ENCODE measurements at places on chromosomes 4 and X.
A peak's percentile ranks its signal among the peaks of the same experiment; 100 is the strongest.

DNA sequence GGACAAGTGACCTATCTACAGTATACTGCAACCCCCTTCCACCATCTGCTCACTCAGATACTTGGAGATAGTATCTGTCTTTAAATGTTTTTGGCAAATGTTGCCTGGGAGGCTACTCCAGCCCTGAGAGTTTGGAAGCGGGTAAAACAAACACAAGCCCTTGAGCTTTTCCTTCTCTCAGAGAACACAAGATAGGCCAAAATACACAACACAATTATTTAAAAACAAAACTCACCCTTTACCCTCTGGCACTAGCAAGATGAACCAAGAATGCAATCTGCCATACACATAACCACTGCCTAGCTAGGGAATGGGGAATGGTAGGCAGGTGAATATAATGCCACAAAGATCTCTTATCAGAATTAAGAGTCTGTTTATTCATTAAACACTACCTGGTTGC, 324.7 kb upstream of the FAM47C start:
- no peaks in the 10 kb centered on the region for H3K27me3 ChIP-seq
- H3K4me1 ChIP-seq: no peaks in the 10 kb centered on the region
- DNase-seq: no peak
- H3K4me3 ChIP-seq: no peak overlapping the region

GRCh38 chrX:12548341-12548740, 242.9 kb upstream of the PRPS2 start:
- H3K36me3 ChIP-seq: no peaks in the 10 kb centered on the region
- no peak overlapping the region for H3K4me3 ChIP-seq
- no peaks in the 10 kb centered on the region for H3K4me1 ChIP-seq
- H3K27ac ChIP-seq: no peak overlapping the region

DNA sequence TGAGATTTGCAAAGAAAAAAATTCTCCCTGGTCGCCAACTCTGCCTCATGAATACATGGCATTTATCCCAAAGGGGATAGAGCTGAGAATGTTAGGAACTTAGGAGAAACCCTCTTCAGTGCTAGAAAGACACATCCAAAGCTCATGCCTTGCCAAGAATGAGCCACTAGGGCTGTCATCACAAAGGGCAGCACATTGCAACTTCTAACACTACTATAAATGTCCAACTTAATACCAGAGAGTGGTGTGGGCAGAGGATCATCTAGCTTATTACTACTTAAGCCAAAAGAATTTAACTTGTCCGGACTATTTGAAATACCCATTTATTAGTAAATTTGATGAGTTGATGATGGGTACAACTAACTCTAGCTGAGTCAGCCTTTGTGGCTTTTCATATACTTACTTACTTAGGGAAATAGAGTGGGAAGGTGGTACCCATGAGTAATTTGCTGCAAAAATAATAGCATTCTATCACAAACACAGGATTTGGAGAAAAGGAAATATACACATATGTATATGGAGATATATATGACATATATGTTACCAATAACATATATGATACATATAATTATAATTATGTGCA, 66.3 kb upstream of the GAB1 start:
- H3K36me3 ChIP-seq: no peaks in the 10 kb centered on the region
- no peaks in the 10 kb centered on the region for H3K27me3 ChIP-seq
- H3K4me1 ChIP-seq: no peaks in the 10 kb centered on the region
- no peak overlapping the region for H3K4me3 ChIP-seq

- H3K36me3 ChIP-seq: no peaks in the 10 kb centered on the region
- no peak for DNase-seq
These were observed 50.6 kb downstream of the STIM2 start for GRCh38 chr4:26911254-26911653.

DNA sequence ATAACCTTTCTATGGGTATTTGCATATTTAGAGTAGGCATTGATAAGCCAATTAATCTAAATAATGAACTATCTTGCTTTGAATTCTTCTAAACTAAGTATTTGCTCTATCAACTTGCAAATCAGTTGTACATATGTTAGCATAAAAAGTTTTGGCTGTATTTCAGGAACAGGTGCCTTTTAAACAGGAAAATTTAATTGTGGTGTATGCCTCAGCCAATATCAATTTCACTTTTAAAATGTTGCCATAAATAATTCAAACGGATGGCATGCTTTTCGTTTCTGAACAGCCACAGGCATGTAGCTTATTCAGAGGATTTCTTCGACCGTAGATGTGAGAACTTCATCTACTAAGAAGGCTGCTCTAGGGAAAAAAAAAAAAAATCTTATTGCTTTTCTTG, 99.9 kb downstream of the DCLK2 start:
- H3K36me3 ChIP-seq: no peaks in the 10 kb centered on the region
- H3K4me1 ChIP-seq: no peaks in the 10 kb centered on the region
- H3K4me3 ChIP-seq: no peak overlapping the region
- H3K27me3 ChIP-seq: no peaks in the 10 kb centered on the region
- no peak overlapping the region for H3K27ac ChIP-seq
- DNase-seq: no peak

DNA sequence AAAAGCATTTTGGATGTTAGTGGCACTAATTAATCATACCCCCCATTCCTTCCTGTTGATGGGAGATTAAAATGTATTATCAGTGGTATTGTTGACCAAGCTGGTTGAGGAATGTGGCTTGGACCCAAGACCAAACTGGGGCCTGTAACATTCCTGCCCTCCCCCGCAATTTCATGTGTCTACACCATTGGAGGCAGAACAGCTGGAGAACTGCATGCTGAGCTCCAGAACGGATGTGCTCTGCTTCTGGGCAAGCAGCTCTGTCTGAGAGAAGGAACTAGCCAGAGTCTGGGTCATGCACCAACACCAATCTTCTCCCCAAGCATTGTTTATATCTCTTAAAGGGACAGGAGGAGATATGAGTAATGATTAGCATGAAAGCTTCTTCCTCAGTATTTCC, 185.5 kb downstream of the CEP135 start:
- no peaks in the 10 kb centered on the region for H3K4me1 ChIP-seq
- no peaks in the 10 kb centered on the region for H3K27me3 ChIP-seq
- DNase-seq: no peak

DNA sequence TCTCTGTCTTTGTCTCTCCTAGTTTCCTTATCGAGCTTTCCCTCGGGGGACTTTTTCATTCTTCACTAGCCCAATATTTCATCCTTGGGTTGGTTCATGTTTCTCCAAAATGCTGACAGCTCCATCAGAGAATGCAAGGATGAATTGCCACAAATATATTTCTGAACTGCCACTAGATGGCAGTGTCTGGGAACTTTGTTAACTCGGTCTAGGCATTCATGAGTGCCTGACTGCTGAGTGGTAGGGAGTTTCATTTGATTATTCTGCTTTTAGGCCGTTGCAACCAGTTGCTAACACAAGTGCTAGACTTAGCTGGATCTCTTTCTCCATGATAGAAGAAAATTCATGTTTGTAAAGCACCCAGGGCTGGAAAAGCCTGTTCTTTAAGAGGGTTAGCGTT, 73.5 kb upstream of the RAP2C start:
- H3K27me3 ChIP-seq: no peaks in the 10 kb centered on the region
- no peak overlapping the region for H3K27ac ChIP-seq
- peak; percentile 26 for DNase-seq
- H3K36me3 ChIP-seq: no peaks in the 10 kb centered on the region
- no peaks in the 10 kb centered on the region for H3K4me1 ChIP-seq

GRCh38 chr4:54526560-54526959, 131.2 kb upstream of the KIT start:
- no peak overlapping the region for H3K27ac ChIP-seq
- H3K4me3 ChIP-seq: no peak overlapping the region
- no peak for DNase-seq
- H3K4me1 ChIP-seq: no peaks in the 10 kb centered on the region
- no peaks in the 10 kb centered on the region for H3K27me3 ChIP-seq
- H3K36me3 ChIP-seq: no peaks in the 10 kb centered on the region

DNA sequence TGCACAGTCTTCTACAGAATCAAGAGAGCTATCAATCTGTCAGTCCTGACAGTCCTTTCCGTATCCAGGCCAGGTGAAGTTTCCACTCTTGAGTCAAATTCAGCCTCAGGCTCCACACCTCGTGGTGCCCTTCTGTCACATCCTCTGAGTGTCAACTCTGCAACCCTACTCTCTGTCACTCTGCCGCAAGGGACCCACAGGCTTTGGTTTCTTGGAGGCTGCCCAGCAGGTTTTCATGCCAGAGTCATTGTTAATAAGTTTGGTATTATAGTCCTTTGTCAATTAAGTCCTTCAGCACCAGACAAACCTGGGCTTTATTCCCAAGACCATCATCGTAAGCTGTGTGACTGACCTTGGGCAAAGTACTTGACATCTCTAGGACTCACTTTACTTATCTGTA, 83.4 kb upstream of the KLHL13 start:
- DNase-seq: no peak
- H3K36me3 ChIP-seq: no peaks in the 10 kb centered on the region
- no peaks in the 10 kb centered on the region for H3K4me1 ChIP-seq
- H3K27ac ChIP-seq: no peak overlapping the region
- no peaks in the 10 kb centered on the region for H3K27me3 ChIP-seq

DNA sequence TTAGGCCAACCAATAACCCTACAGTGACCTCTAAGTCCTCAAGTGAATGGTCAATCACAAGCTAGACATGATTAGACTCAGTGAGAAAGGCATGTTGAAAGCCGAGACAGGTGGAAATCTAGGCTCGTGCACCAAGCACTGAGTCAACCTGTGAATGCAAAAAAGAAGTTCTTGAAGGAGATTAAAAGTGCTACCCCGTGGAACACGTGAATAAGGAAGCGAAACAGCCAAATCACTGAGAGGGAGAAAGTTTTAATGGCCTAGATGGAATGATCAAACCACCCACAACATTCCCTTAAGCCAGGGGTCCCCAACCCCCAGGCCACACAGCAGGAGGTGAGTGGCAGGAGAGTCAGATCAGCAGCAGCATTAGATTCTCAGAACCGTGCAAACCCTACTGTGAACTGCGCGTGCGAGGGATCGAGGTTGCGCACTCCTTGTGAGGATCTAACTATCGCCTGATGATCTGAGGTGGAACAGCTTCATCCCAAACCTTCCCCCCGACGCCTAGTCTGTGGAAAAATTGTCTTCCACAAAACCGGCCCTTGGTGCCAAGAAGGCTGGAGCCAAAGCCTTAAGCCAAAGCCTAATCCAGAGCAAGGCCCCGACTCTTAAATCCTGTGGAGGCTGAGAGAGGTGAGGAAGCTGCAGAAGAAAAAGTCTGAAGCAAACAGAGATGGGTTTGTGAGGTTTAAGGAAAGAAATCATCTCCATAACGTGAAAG, 19.5 kb upstream of the PDE6B start:
- no peaks in the 10 kb centered on the region for H3K4me1 ChIP-seq
- no peaks in the 10 kb centered on the region for H3K27me3 ChIP-seq
- H3K4me3 ChIP-seq: no peak overlapping the region
- no peaks in the 10 kb centered on the region for H3K36me3 ChIP-seq
- H3K27ac ChIP-seq: no peak overlapping the region

GRCh38 chr4:176226736-176227135, 31.4 kb upstream of the SPATA4 start:
- no peak overlapping the region for H3K4me3 ChIP-seq
- DNase-seq: no peak
- H3K27ac ChIP-seq: no peak overlapping the region
- no peaks in the 10 kb centered on the region for H3K36me3 ChIP-seq
- no peaks in the 10 kb centered on the region for H3K4me1 ChIP-seq

GRCh38 chr4:139711461-139711860, 45.8 kb downstream of the MGST2 start:
- no peak overlapping the region for H3K27ac ChIP-seq
- H3K4me3 ChIP-seq: no peak overlapping the region
- no peaks in the 10 kb centered on the region for H3K36me3 ChIP-seq
- DNase-seq: no peak
- no peaks in the 10 kb centered on the region for H3K27me3 ChIP-seq
- H3K4me1 ChIP-seq: no peaks in the 10 kb centered on the region

DNA sequence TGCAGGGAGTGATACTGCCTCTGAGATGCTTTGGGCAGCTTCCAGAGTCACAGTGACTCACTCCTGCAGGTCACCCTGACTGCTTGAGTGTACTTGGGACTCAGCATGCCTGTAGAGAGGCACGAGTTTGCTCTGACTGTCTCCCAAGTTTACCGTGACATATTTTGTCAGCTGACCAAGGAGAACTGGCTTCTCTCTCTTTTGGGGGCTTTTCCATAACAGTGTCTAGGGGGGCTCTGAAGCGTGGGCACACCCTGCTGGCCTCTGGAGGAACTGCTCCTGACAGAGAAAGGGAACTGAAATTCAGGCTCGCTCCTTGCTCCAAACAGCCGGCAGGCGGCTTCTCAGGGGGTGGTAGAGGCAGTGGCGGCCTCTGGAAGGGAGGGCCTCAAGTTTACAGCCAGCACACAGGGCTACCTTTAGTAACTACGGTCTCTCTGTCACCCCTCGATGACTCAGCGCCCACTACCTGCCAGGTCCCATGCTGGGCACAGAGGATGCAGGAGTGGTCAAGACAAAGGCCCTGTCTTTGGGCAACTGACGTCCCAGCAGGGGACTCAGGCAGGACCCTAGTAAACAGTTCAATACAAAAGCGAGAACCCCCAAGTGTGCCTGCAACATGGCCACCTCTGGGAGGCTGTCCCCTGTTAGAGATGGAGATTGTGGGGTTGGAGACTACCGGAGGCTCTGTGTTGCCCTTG, 17.8 kb downstream of the ZNF185 start:
- H3K4me3 ChIP-seq: no peak overlapping the region
- H3K27me3 ChIP-seq: no peaks in the 10 kb centered on the region
- no peak for DNase-seq
- H3K4me1 ChIP-seq: no peaks in the 10 kb centered on the region

DNA sequence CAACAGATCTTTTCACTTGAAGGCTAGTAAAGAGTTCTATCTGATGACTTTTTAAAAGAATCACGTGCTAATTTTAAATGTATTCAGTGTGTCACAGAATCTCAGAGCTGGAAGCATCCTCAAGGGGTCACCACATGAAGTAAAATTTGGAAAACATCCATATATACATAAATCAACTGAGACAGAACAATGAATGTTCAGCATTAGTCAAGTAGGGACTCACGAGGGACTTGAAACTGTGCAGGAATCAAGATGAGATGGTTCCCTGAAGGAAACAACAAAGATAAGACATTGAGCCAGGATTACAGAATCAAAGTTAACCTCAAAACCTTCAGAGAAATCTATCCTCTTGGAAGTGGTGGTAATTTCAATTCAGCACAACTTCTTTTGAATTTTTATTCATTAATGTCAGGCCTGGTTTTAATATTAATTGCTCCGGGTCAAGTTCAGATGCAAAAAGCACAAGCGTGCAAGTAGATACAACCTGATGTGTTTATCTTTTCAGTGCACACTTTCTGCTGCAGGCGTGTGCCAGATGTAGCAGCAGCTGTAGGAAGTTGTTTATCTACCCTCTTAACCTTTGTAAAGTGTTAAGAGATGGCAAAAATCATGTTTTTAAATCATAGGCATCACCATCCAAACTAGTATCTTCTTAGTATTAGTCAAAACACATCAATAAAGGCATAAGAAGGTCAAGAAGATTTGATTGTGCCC, 87.7 kb upstream of the SRD5A3 start:
- DNase-seq: no peak
- H3K36me3 ChIP-seq: no peaks in the 10 kb centered on the region
- H3K27me3 ChIP-seq: no peaks in the 10 kb centered on the region
- no peaks in the 10 kb centered on the region for H3K4me1 ChIP-seq
- H3K4me3 ChIP-seq: no peak overlapping the region
